ENCODE measurements at places on chromosomes 1 and 21.

DNA sequence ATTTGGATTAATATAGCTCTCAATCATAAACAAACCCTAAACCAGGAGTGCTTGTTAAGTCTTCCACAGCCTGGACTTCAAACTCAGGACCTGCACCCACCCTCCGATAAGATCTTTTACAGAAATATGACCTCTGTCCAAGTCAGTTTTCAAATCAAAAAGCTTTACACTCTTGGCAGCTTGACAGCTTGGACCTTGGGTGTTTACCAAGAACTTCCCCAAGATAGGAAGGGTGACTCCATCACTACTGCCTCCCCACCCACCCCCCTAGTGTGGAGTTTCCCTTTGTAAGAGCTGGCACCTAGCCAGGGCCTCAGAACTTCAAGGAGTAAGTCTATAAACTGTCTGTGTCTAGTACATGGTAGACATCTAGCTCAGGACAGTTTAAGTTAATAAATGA, 9.6 kb downstream of the BCAR3 start:
- DNase-seq = no peak

GRCh38 chr1:228352677-228353481, 53.8 kb downstream of the TRIM11 start:
- no peak for DNase-seq

DNA sequence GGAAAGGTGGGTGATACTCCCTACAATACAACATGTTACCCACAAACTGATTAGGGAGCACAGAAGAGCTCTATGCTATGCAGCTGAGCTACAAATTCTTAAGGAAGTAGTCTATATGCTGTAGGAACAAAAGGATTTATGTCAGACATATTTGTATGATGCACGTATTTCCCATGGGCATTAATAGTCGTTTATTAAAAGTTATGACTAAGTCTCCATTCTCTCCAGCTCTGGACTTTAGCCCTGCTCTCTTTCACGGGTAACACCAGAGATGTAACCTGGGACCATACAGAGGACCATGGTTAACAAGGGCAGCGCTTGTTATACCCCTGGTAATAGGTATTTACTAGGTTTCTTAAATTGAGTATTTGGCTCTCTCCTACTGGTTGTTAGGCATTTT, 168.2 kb upstream of the C1orf105 start:
- no peak for DNase-seq

- no peak for DNase-seq
Measured at GRCh38 chr1:199460933-199461332, 566.6 kb upstream of the NR5A2 start.

GRCh38 chr1:13699510-13699909, 478 bp upstream of the PRDM2 start:
- no peak for DNase-seq

GRCh38 chr1:224587051-224587450, 29.1 kb upstream of the CNIH3 start:
- DNase-seq = no peak

DNA sequence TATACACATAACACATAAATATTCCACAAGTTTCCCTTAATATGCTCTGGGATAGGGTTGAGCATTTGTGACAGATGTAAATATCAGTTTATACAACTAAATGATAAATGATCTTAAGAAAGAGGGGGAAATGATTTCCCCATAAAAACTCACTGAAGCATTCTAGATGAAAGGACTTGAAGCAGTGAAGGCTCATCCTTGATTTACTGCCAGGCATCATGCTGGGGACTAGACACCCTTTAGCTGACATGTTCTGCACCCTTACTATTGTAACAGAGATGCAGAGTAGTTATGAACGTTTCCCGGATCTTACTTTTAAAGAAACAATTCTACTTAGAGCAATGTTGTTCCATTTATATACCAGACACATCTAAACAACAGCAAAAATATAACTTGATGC, 235.8 kb downstream of the PTGER3 start:
- DNase-seq = no peak

DNA sequence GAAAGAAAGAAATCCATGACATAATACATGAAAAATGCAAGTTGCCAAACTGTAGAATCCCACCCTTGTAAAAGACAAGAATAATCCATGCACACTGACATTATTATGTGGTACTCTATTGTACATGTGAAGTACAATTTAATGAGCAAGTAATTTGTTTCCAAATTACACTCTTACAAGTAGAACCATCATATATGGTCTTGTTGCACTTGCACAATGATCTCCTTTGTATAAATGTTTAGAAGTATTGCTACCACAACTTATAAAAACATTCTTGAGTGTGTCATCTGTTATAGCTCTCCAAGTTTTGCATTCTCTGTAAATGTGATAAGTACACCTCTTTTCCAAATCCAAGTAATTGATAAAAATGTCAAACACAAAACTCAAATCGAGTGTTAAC, 29.1 kb upstream of the ZNF281 start:
- DNase-seq = no peak

DNA sequence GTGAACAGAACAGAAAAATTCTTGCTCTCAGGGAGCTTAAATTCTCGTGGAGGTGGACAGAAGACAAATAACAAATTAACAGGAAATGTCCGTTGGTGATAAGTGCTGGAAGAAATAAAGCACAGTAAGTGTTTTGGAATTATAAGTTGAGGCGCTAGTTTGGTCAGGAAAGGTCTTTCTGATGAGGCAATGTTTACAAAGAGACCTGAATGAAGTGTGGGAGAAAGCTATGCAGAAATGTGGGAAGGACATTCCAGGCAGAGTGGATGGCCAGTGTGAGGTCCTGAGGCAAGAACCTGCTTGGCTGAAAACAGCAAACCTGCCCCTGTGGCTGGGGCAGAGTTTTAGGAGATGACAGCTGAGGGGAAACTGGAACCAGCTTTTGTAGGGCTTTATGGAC, 23.3 kb downstream of the NGF start:
- DNase-seq = no peak

- DNase-seq = no peak
Measured at GRCh38 chr1:162200096-162200847, 130.8 kb downstream of the NOS1AP start.

GRCh38 chr1:194295685-194296084, 1109.3 kb upstream of the B3GALT2 start:
- peak; percentile 10 for DNase-seq

GRCh38 chr1:3504151-3504821, 49.8 kb downstream of the ARHGEF16 start:
- no peak for DNase-seq

GRCh38 chr1:218435528-218435927, 90.4 kb downstream of the TGFB2 start:
- DNase-seq = no peak

DNA sequence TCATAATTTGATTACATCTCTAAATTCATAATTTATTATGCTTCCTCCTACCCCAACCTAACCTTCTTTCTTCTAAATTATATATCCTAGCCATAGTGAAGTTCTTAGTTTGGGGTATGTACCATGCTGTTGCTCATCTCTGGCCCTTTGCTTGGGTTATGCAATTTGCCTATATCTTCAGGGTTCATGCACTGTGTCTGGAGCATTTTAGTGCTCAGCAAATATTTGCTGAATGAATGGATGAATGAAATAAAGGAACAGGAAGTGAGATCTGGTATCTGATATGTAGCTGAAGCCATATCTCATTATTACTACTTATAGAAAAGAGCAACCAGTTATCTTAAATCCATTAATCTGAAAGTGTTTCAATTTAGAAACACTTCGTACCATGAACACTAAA, 137.6 kb downstream of the GPATCH2 start:
- no peak for DNase-seq

DNA sequence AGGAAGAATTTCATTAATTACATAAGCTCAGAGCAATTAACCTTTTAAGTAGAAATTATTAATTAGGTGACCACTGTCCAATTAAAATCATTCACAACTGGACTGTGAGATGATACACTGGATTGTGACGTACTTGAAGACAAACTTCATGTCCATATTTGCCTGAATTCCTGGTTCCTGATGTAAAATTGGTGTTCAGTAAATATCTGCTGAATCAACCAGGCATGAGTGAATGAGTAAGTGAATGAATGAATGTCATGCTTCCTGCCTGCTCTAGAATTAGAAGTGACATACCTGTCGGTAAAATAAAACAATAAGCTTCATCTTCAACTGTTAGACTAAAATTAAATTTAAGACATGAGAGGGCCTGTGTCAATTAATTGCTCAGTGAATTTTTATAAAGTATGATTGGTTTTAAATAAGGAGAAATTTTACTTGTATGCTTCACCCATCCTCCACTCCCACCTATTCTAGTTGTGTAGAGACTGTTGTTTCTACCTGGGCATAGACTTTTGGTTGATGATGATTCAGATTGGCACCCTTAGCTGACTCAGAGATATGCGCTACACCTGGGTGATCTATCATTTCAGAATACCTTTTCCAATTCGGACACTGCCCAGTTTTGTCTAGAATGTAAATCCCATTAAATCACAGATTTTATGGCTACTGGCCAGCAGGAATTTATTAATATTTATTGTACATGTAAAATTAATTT, 56.9 kb upstream of the PTGS2 start:
- no peak for DNase-seq

DNA sequence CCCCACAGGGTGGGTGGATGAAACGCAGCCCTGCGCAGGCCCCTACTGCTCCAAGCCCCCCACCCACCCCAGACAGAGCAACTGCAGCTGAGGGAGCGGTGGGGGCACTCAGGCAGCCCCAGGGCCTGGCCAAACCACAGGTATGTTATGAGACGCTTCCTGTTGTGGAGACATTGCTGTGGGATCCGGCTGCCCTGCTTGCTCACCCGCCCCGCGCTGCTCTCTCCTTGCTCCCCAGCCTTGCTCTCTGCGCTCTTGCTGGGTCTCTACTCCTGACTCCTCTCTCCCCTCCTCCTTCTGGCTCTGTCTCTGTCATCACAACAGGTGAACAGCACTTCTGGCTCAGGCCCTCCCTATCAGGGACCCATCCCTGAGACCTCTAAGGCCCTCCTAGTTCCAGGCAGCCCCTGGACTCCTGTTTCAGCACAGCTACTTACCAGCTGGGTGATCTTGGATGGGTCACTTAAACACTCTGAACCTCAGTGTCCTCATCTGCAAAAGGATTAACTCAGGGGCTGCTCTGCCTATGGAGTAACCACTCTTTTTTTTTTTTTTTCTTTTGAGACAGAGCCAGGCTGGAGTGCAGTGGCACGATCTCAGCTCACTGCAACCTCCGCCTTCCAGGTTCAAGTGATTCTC, 15.9 kb downstream of the COL8A2 start:
- no peak for DNase-seq

DNA sequence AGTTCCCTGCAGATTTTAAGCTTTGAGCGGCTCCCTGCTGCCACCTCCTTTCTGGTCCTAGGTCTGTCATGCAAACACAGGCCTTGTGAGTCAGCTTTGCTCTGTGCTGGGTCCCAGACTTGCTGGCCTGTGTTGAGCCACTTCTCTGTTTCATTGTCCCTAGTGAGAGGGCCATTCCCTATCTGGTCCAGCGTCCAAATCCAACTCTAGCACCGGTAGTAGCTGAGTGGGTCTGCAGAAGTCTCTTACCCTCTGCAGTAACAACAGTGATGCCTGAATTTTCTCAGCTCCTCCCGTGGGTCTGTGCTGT, 5.8 kb downstream of the TTC22 start:
- DNase-seq = no peak

DNA sequence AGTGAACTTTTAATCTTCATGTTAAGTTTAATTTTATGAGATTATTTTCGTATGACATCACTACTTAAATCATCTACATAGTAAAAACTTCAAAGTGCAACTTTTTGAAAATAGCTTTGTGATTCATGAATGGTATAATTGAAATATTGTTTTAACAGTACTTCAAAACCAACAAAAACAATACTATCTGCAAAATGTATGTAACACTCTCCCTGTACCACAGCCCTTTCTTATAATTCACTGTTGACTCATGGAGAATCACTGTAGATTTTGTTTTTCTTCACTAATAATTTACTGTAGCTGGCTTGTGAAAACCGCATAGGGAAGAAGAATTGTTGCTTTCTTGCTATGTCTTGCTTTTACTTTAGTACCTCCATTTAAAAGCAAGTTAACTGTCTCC, 301.4 kb upstream of the ADAMTS5 start:
- DNase-seq = no peak

DNA sequence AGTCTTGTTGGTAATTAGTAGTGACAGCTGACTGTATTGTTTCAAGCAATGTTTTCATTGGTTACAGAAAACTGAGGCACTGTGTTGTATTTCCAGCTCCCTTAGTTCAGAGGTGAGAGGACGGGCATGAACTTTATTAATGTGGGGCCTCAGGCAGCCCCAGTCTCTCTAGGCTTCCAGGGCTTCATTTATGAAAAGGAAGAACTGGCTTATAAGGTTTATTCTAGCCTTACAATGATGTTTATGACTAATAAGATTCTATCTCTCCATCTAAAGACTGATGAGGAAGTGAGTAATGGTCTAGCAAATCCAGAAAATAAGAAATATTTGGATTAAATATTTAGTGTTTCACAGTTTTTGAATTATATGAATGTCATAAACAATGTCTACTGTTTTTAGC, 41.5 kb downstream of the CBS start:
- no peak for DNase-seq

GRCh38 chr1:239413916-239414315, 27.5 kb downstream of the CHRM3 start:
- no peak for DNase-seq

GRCh38 chr1:32349211-32349708, 13.0 kb downstream of the FAM229A start:
- DNase-seq = no peak

GRCh38 chr1:162271972-162272371, 104.7 kb downstream of the SPATA46 start:
- DNase-seq = no peak

DNA sequence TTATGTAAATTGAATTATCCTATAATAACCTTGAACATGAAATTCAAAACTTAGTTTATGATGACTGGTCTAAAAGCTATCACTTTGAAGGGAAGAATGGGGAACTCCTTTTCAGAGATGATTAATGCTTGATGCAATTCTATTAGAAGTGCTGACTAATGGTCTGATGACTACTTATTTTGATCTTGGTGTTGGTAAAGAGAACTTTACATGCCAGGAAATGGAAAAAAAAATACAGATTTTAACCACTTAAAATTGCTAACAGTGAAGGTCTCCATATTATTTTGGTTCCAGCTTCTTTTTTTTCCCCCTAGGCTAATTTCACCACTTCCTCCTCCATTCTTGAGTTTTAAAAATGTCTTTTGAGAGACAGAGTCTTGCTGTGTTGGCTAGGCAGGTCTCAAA, 22.9 kb downstream of the S1PR1 start:
- DNase-seq = no peak

- DNase-seq = no peak
Measured at GRCh38 chr1:199298825-199299224, 660.0 kb downstream of the PTPRC start.

- DNase-seq = no peak
Measured at GRCh38 chr1:3495776-3496745, 41.6 kb downstream of the ARHGEF16 start.

GRCh38 chr1:29962336-29962735, 726.0 kb downstream of the PTPRU start:
- DNase-seq = no peak

DNA sequence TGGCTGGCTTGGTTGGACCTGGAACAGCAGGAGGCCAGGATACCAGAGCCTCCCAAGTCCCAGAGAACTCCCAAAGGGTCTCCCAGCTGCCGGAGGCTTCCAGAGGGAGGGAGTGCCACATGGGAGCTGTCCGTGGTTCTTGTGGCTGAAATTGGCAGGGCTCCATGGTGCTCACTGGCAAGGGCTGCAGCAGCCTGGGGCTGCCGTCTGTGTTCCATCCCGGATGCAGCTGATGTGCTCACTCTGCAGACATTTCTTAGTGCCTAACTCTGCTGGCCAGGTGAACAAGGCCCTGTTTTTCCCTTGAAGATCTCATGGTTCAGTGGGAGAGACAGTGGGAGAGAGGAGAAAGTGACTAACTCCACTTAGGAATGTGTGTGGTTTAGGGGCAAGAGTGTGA, 261.1 kb downstream of the CAMTA1 start:
- DNase-seq = peak; percentile 72

GRCh38 chr1:87515781-87516180, 187.1 kb downstream of the LMO4 start:
- DNase-seq = no peak
